ENCODE measurements at places on chromosomes 13 and 19. TPM values are rescaled to one million over a fixed set of nuclear protein-coding genes. Genes with fewer than 3 reads are reported as not detected.

EBI3 gene
- 32.4 TPM for total RNA-seq

ZNF625 gene
- total RNA-seq: 7.8 TPM

PROZ gene
- not detected for total RNA-seq

ZNF541 gene
- total RNA-seq: not detected

DNA sequence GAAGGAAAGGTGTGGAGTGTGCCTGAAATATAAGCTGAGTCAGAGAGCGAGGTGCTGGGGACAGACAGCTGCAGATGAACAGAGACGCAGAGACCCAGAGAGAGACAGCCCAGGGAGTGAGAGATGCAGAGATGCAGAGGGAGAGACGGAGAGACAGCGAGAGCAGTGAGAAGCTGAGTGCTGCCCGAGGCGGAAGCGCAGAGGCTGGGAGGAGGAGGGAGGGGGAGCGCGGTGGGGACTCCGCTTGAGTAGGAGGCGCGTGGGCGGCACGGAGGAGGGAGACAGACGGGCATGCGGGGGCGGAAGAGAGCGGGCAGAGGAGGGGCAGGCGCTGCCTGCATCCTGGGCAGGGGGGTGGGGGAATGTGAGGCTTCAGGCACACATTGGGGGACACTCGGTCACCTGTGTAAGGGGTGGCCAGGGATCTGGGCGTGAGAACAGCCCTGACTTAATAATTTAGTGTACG, 25.7 kb downstream of the SLC8A2 start:
- peak; percentile 83 for DNase-seq

GRCh38 chr13:51557438-51557837, 26.8 kb upstream of the WDFY2 start:
- no peak for DNase-seq

DNA sequence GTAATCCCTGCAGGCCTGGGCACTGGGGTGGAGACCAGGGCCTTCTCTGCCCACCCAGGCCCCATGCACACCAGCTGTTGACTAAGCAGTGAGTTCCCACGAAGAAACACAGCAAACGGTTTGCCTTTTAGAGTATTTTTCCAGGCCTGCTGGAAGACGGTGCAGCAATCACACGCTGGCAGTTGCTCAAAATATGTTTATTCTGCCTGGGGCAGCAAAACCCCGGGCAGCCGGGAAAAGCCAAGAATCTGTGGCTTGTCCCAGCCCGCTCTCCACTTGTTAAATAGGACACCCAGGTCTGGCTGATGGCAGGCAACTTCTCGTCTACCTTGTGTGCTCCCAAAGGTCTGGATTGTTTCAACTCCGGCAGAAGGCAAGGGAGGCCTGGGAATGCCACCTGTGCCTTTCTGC, 40.8 kb downstream of the GGACT start:
- no peak for DNase-seq

DNA sequence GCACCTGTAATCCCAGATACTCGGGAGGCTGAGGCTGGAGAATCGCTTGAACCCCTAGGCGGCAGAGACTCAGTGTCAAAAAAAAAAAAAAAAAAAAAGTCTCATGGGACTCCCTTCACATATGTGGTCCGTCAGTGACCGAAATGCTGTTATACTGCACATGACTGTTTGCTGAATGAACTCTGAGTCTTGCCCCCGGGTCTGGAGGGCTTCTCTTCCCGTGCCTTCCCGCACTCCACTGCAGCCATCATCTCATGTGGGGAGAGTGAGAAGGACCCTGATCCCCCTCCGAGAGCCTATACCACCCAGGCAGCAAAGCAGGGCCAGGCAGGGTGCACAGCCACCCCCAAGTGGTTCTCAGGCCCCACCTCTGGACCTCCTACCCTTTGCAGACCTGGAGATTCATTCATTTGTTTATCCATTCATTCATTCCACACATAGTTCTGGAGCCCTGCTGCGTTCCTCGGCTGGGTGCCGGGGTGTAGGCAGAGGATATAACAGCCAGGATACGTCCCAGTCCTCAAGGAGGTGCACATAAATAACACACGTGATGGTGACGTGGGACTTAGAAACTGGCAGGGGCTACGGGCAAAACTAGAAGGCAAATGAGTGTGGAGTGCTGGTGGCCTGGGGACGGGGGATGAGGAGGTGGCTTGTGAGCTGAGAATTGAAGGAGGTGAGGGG, 14.2 kb downstream of the NDUFA11 start:
- DNase-seq: no peak

- no peak for DNase-seq
Measured at GRCh38 chr19:21850656-21851255, 14.8 kb upstream of the ZNF43 start.

GRCh38 chr13:76773448-76774094, 112.6 kb downstream of the KCTD12 start:
- DNase-seq: no peak

DNA sequence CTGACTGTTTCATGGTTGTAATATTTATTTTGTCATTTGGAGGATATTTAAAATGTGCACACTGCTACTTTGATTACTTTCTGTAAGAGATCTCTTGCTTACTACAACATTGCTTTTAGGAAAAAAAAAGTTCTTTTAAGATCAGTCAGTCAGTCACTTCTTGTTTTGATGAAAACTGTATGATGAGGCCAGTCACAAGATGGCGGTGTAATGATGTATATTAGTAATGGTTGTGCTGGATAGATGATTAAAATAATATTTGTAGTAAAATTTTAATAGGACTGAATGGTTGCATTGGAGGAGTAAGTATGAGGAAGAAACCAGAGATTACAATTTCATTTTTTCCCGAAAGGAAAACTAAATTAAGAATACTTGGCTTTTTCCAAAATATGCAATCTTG, 2411.1 kb downstream of the PCDH9 start:
- DNase-seq: no peak

GRCh38 chr19:16225279-16226183, 27.8 kb downstream of the AP1M1 start:
- DNase-seq: no peak

- DNase-seq: no peak
Measured at GRCh38 chr19:28404472-28404871, 808.5 kb downstream of the UQCRFS1 start.

DNA sequence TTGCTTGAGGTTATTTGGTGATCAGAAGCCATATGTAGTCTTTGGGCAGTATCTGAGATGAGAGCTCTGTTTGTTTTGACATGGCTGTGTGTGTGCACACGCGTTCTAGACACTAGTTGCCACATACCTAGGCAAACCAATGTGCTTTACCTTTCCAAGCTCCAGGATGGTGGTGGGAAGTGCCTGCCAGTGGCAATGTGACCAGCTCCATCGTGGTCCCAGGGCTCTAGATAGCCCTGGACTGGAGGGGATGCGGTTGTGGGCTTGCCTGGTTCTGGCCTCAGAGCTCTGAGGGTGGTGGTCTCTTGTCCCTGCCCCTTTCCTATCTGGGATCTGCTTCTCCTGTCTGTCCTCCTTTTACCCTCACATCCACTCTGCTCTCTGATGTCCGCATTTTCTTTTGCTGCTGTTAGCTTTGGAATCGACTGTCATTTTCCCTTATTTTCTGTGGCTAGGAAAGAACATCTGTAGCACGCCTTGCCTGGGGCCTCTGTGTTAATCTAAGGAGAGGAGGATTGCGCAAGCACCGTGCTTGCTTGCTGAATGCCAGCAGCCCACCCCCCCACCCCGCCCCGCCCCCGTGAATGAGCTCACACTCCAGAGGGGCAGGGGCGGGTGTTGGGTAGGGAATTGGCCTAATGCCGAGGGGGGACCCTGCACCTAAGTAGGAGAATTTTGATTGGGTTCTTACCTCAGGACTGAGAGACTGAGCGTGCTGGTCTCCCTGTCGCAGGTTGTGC, 89.5 kb downstream of the ARHGEF7 start:
- no peak for DNase-seq
